ENCODE measurements at places on chromosomes 5 and 9. TPM values are rescaled to one million over a fixed set of nuclear protein-coding genes. Genes with fewer than 3 reads are reported as not detected.

GRCh38 chr9:68964765-68965164, 49.1 kb downstream of the PRKACG start:
- no peak overlapping the region for H3K27ac ChIP-seq
- H3K27me3 ChIP-seq = peaks cover 23% of the 10 kb centered on the region
- no peak overlapping the region for H3K4me3 ChIP-seq
- H3K4me1 ChIP-seq = no peaks in the 10 kb centered on the region
- peaks cover 2% of the 10 kb centered on the region for H3K36me3 ChIP-seq

- DNase-seq = no peak
- H3K4me3 ChIP-seq = no peak overlapping the region
- H3K27me3 ChIP-seq = no peaks in the 10 kb centered on the region
Measured at GRCh38 chr5:144374637-144375036, 204.0 kb downstream of the KCTD16 start.

DNA sequence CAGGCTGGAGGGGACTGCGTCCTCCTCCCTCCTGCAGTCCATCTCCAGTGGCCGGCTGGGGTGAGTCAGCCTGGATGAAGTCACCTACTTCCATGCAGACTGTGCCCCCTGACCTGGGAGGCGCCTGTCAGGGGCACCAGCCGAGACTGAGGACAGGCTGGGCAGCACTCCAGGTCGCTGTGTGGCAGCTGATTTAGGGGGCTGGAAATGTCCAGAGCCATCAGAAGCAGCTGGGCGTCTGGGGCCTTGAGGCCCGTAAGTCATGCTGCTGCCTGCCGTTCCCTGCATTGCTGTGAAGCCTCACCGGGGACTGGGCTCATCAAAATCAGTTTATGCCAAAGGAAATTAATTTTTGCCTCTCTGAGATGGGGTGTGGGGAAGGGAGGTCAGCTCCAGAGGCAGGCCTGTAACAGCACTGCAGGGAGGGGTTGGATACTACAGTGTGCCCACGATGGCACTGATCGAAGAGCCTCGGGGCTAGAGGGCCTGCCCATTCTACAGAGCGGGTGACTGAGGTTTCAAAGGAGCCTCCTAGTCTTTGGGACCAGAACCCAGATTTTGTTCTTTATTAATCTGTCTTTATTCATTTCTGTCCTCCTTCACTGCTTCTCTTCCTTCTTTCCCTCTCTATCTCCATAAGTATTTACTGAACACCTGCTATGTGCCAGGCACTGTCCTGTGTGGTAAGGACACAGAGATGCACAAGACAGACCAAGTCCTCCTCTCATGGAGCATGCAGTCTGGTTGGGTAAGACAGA, 70.4 kb upstream of the PSD2 start:
- no peak overlapping the region for H3K27ac ChIP-seq
- no peak overlapping the region for H3K4me3 ChIP-seq
- DNase-seq = no peak
- no peaks in the 10 kb centered on the region for H3K4me1 ChIP-seq
- H3K36me3 ChIP-seq = no peaks in the 10 kb centered on the region
- no peaks in the 10 kb centered on the region for H3K27me3 ChIP-seq

DNA sequence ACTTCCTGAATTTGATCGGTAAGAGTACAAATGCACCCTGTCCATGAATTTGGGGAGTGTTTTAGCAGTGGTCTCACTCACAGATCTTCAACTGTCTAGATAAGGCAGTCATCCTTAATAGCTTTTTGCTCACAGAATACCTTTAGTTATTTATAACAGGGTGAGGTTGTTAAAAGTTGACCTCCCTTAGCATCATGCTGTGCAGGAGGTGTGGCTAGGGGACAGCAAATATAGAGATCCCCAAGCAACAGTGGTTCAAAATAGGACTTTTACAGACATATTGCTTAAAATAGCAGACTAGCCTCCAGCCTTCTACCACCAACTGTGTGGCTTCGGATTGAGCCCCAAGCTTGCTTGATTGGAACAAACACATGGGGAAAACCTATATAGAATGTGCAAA, 724.4 kb downstream of the TLE1 start:
- H3K4me3 ChIP-seq = no peak overlapping the region
- peaks cover 4% of the 10 kb centered on the region for H3K27me3 ChIP-seq
- DNase-seq = no peak
- H3K36me3 ChIP-seq = no peaks in the 10 kb centered on the region

- no peak for DNase-seq
- H3K27me3 ChIP-seq = no peaks in the 10 kb centered on the region
- H3K27ac ChIP-seq = no peak overlapping the region
- H3K4me3 ChIP-seq = no peak overlapping the region
Measured at GRCh38 chr5:79932510-79933504, 58.3 kb downstream of the MTX3 start.

DNA sequence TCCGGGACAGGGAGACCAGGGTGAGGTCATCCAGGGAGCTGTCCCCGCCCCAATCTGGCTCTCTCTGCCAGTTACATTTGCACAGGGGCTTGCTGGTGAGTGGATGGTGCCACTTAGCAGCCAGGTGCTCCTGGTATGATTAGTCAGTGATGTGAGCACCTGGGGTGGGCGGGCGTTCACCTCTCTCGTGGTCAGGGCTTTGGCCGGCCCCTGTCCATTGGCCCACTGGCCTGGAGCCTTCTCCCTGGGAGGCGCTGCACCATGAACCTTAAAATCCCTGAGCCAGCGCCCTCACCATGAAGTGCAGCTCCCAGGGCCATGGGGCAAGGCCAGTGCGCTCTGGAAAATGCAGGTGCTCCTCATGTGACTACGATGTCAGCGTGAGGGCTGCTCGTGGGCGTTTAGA, 2.0 kb downstream of the NKD2 start:
- no peaks in the 10 kb centered on the region for H3K36me3 ChIP-seq
- no peak overlapping the region for H3K4me3 ChIP-seq
- peaks cover 5% of the 10 kb centered on the region for H3K4me1 ChIP-seq
- no peak overlapping the region for H3K27ac ChIP-seq
- DNase-seq = no peak

- peak overlapping the region; percentile 92 for H3K4me3 ChIP-seq
- H3K27ac ChIP-seq = peak overlapping the region; percentile 86
- peaks cover 16% of the 10 kb centered on the region for H3K4me1 ChIP-seq
Measured at GRCh38 chr5:80654054-80654390, 430 bp upstream of the MSH3 start.

- H3K27ac ChIP-seq = no peak overlapping the region
- no peaks in the 10 kb centered on the region for H3K27me3 ChIP-seq
- no peak for DNase-seq
- H3K36me3 ChIP-seq = no peaks in the 10 kb centered on the region
Measured at GRCh38 chr5:20231040-20231439, 243.0 kb upstream of the CDH18 start.

- H3K27ac ChIP-seq = no peak overlapping the region
- H3K27me3 ChIP-seq = no peaks in the 10 kb centered on the region
- H3K4me3 ChIP-seq = no peak overlapping the region
- no peaks in the 10 kb centered on the region for H3K36me3 ChIP-seq
- no peaks in the 10 kb centered on the region for H3K4me1 ChIP-seq
- DNase-seq = no peak
Measured at GRCh38 chr5:170113522-170113900, 7.8 kb downstream of the FOXI1 start.

GRCh38 chr5:131528682-131529081, 106.3 kb downstream of the RAPGEF6 start:
- peaks cover 23% of the 10 kb centered on the region for H3K36me3 ChIP-seq
- peak overlapping the region; percentile 49 for H3K27ac ChIP-seq
- no peak overlapping the region for H3K4me3 ChIP-seq
- DNase-seq = no peak

DNA sequence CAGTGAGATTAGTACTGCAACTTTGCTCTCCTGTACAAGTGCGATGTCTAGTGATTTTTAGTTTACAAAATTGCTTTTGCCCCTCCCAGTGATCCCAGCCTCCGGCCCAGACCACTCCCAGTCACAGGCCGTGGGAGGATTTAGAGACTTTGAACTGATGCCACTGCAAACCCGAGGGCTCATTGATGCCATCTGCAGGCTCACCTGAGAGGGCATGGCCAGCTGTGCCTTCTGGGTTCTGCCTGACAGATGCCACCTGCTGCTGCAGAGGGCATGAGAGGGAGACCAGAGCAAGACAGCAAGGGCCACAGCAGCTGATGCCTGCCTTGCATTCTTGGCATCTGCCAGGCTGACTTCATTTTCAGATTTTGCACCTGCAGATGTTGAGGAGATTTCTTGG, 593.8 kb downstream of the CDK5RAP2 start:
- no peak overlapping the region for H3K27ac ChIP-seq
- H3K4me3 ChIP-seq = no peak overlapping the region
- peaks cover 10% of the 10 kb centered on the region for H3K27me3 ChIP-seq
- DNase-seq = no peak
- H3K36me3 ChIP-seq = no peaks in the 10 kb centered on the region

GRCh38 chr5:103327451-103327850, 68.9 kb downstream of the MACIR start:
- H3K36me3 ChIP-seq = no peaks in the 10 kb centered on the region
- no peak for DNase-seq
- no peaks in the 10 kb centered on the region for H3K4me1 ChIP-seq
- H3K27me3 ChIP-seq = peaks cover 20% of the 10 kb centered on the region
- H3K4me3 ChIP-seq = no peak overlapping the region

DNA sequence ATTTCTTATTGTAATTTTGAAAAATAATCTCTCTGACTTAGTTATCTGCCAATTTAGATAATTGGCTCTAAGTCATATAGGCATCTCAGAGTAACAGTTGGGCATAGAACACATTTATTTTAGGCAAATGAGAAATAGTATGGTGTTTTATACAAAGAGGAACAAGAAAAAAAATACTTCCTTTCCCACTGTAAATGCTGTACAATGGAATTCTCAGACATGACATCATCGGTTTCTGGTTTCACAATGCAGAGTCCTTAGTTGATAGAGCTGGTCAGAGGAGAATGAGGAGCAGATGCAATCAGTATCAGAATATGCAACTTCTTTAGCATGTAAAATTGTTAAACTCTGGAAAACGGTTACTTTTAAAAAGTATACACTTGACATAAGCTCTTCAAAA, 49.4 kb downstream of the PLK2 start:
- H3K27ac ChIP-seq = no peak overlapping the region
- peaks cover 15% of the 10 kb centered on the region for H3K27me3 ChIP-seq
- no peaks in the 10 kb centered on the region for H3K36me3 ChIP-seq
- no peak overlapping the region for H3K4me3 ChIP-seq

- DNase-seq = peak; percentile 78
- peaks cover 68% of the 10 kb centered on the region for H3K4me1 ChIP-seq
- peak overlapping the region; percentile 99 for H3K4me3 ChIP-seq
- H3K36me3 ChIP-seq = peaks cover 91% of the 10 kb centered on the region
- no peaks in the 10 kb centered on the region for H3K27me3 ChIP-seq
Measured at GRCh38 chr5:170293273-170293672, 4.3 kb downstream of the LCP2 start.

- H3K36me3 ChIP-seq = no peaks in the 10 kb centered on the region
- no peak overlapping the region for H3K27ac ChIP-seq
- H3K4me1 ChIP-seq = peaks cover 4% of the 10 kb centered on the region
- peaks cover 11% of the 10 kb centered on the region for H3K27me3 ChIP-seq
- no peak for DNase-seq
- H3K4me3 ChIP-seq = no peak overlapping the region
Measured at GRCh38 chr9:87280421-87280820, 217.2 kb upstream of the DAPK1 start.

GRCh38 chr5:135426102-135427082, 20.8 kb downstream of the DCANP1 start:
- no peak for DNase-seq
- no peaks in the 10 kb centered on the region for H3K36me3 ChIP-seq

- peaks cover 13% of the 10 kb centered on the region for H3K27me3 ChIP-seq
- no peak overlapping the region for H3K4me3 ChIP-seq
- H3K4me1 ChIP-seq = peaks cover 11% of the 10 kb centered on the region
- H3K36me3 ChIP-seq = no peaks in the 10 kb centered on the region
Measured at GRCh38 chr9:129750013-129750638, 2.7 kb downstream of the PTGES start.

GRCh38 chr5:160458806-160459800, 37.4 kb downstream of the PTTG1 start:
- peak overlapping the region; percentile 81 for H3K27ac ChIP-seq
- peaks cover 49% of the 10 kb centered on the region for H3K4me1 ChIP-seq
- H3K27me3 ChIP-seq = peaks cover 6% of the 10 kb centered on the region
- DNase-seq = no peak

- no peaks in the 10 kb centered on the region for H3K36me3 ChIP-seq
- H3K4me1 ChIP-seq = no peaks in the 10 kb centered on the region
- no peak overlapping the region for H3K4me3 ChIP-seq
- no peaks in the 10 kb centered on the region for H3K27me3 ChIP-seq
- H3K27ac ChIP-seq = no peak overlapping the region
- DNase-seq = no peak
Measured at GRCh38 chr5:22621084-22621483, 232.1 kb downstream of the CDH12 start.

- no peaks in the 10 kb centered on the region for H3K36me3 ChIP-seq
- H3K27me3 ChIP-seq = peaks cover 20% of the 10 kb centered on the region
- H3K27ac ChIP-seq = no peak overlapping the region
- no peaks in the 10 kb centered on the region for H3K4me1 ChIP-seq
Measured at GRCh38 chr5:91024727-91025126, 358.4 kb downstream of the ARRDC3 start.

DNA sequence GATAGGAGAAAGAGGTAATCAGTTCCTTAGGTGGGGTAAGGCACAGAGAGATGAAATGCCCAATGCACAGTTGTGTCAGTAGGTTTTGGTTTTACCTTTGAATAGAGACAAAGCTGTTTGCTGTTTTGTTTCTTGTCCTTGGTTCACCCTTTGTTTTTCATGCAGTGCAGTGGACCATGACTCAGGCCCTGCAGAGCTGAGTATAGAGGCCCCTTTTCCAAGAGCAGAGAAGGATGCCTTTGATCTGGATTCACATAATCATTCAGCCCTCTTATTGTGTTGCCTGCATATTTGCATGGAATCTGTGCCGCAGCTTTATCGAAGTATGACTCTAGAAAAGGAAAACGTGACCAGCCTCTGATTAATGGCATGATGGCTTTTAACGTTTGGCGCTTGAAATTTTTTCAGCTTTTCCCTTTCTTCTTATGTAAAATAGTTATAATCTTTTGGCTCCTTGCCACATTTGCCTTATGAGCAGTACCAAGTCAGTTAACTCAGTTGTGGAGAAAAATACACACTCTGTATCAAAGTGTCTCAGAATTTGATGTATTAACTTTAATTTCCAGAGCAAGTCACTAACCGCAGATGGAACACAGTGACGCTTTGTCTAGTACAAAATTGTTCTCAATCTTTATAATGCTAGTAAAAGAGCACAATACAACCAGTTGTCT, 197.6 kb downstream of the KDM4C start:
- no peak overlapping the region for H3K4me3 ChIP-seq
- no peaks in the 10 kb centered on the region for H3K27me3 ChIP-seq
- H3K27ac ChIP-seq = no peak overlapping the region
- DNase-seq = peak; percentile 20
- H3K4me1 ChIP-seq = peaks cover 26% of the 10 kb centered on the region

The NAA35 gene
- 33.9 TPM for total RNA-seq

The INSL6 gene
- not detected for total RNA-seq

The PCDHGA9 gene
- total RNA-seq = not detected

The ANKRD20A1 gene
- 0.10 TPM for total RNA-seq
